Activated naive CD4-positive, alpha-beta T cell treated with Interleukin-2 at 50 U/mL for 16 hours (primary cell): ENCODE measurements at places on chromosomes 7 and 10.

DNA sequence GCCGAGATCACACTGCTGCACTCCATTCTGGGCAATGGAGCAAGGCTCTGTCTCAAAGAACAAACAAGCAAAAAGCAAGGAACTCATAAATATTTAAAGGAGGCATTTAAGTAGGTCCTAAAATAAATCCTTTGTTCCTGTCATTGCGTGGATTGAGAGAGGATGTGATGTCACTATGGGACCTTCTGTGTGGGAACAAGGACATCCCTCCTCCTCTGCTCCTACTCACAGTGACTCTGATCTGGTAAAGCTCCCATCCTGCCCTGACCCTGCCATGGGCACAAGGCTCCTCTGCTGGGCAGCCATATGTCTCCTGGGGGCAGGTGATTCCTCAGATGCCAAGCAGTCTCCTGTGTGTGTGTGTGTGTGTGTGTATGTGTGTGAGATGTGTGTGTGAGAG is 74.1 kb upstream of the PRSS58 start:
- DNase-seq = no peak

DNA sequence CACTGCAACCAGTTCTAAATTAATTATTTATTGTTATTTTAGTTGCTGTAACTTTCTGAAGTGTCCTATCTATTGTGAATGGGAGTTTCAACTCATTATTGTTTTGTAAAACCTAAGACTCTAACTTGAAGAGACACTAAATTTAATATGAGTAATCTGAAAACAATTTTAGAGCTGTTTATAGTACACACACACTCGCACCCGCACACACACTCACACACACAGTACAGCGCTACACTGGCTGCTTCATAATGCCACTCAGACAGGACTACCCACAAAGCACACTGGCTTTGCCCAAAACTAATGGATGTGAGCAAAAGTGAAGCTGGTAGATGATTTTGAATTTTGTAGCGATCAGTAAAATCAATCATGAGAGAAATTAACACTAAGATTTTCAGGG is 238.9 kb upstream of the ETV1 start:
- no peak for DNase-seq

DNA sequence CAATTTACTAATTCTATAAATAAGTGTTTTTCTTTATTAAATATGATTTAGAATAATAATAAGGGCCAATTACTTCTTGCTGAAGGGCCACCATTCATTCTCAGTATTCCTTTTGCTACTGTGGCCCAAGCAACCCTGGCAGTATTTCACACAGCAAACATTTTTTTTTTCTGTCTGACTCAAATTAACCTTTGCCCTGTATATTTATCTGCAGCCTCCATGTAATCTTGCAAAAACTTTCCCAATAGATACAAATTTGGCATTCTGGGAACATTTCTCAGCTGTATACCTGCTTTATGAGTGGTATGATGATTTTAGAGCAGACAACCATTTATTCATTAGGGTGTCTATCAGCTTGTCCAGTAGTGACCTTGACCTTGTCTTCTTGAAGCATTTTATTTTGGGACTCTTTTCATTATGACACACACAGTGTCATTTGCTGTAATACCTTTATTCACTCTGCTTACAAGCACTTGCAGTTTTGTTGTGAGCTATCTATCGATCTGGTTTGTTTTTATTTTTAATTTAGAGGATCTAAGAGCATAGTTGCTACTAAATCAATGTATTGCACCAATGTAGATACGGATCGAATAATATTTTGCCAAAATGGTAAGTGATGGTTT is 159.7 kb upstream of the PLXDC2 start:
- DNase-seq = no peak

DNA sequence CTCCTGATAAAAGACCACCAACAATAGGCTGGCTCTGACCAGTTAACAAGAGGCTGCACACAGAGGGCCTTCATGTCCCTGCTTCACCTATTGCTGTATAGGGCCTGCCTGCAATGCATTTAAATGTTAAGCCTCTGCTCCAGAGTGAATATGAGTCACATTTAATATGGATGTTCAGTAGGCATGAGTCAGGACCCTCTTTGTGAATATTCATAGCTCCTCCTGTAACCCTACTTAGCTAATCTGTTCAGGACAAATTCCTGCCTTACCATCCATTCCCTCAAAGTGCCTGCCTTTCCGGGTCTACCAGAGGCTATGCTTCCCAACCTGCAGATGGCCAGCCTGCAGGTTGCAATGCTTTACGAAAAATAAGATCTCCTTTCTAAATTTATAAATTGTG is 32.5 kb downstream of the ARHGAP22 start:
- no peak for DNase-seq

GRCh38 chr7:107591421-107591820 is 11.4 kb downstream of the BCAP29 start:
- no peak for DNase-seq

GRCh38 chr7:80565554-80565953 is 53.7 kb upstream of the GNAT3 start:
- DNase-seq = no peak

DNA sequence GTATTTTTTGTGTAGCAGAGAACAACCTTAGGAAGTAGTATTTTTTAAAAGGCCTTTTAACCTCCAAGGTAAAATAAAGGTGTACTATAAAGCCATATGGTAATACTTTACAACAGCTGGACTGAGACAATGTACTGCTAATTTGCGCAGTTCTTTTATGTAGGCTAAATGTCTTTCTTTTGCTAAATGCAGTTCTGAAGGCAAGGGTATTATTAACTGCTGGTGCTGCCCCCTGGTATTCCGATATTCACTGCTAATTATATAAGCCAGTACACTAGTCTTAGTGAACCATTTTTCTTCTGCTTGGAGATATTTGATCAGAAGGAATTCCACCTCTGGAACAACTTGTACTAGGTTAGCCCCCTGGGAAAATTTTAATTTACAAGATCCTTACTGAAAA is 272.0 kb upstream of the FERD3L start:
- DNase-seq = no peak

DNA sequence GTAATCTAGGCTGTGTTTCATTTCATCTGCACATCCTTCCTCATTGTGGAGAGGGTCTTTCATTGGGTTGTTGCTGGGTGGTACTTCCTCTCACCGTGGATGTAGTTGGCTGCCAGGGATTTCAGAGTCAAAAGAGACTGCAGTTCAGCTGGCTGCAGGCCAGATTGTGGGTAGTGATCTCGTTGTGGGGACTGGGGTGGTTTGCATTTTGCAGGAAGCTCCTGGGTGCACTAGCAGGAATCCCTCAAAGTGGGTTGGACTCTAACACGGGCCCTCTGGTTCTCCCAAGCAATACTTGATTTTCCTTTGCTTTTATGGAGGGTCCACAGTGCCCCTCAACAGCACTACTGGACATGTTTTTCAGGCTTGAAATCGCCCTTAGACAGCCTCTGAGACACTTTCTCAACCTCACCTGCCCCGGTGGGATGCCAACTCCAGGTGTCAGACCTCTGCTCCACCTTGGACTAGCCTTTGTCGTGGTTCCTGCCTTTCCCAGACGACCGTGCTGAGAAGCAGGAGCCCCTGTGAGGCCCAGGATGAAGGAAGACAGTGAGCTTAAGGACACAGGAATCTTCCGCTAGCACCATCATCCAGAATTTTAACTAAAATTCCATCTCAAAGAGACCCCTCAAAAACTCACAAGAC is 23.9 kb upstream of the ZNF273 start:
- DNase-seq = no peak

DNA sequence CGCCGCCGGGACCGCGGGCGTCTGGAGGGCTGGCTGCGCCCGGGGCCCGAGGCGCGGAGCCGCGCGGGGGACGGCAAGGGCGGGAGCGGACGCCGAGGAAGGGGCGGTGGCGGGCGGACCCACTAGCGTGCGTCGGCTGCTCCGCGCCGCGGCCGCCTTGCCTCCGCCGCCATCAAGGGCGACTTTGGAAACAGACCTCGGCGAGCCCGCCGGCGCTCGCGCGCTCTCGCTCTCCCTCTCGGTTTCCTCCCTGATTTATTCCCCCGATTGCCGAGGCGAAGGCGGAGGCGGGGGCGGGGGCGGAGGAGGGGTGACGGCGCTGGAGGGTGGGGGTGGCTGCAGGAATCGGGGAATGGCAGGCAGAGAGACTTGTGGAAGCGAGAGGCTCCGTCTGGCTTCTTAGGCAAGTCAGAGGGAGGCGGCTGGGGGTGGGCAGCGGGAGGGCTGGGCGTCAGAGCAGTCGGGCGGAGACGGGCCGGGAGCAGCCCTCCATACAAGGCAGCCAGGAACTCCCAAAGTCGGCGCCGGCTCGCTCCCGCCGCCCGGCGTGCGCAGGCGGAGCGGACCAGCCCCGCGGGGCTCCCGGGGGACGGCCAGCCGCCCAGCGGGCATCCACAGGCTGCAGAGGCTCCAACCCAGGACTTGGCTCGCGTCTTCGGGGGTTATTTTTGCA is at the start of gene CACNA2D1:
Gene CACNA2D1 (minus strand): TSS at position 231 of the 673 bp plus-strand sequence.
- DNase-seq = no peak

- no peak for DNase-seq
Measured at GRCh38 chr7:97623333-97623732, 108.6 kb upstream of the TAC1 start.

- no peak for DNase-seq
Measured at GRCh38 chr10:73584737-73585136, 6.4 kb downstream of the USP54 start.

- no peak for DNase-seq
Measured at GRCh38 chr10:74662635-74663034, 163.8 kb upstream of the KAT6B start.

DNA sequence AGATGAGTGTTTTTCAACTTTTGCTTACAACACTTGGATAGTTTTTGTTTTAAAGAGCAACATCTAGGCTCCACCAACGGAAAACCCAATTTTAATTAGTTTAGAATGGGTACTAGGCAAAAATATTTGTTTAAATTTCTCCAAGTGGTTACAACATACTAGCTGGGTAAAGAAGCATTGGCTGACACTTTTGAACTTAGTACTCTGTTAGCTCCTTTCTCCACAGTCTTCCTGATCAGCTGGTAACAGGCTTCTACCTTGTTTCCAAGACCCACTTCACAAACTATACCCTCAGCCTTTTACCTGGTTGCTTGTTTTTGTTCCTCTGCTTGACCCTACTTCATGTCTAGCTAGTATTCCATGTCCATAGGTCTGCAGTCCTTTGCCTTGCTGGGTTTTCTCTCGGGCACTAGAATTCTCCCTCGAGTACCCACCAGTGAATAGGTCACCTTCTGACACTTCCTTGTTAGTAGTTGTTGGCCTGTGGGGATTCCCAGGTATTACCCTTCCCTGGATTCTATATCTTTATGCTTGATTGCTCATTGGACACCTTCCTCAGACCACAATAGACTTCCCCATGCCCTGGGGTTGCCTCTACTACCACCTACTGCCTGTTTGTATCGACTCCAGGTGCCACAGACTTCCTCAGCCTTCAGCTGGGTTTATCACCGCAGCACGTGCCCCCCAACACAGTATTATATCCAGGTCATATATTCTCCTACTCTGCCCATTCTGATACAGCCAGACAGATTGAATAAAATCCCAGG is 42.0 kb downstream of the PRPS1L1 start:
- no peak for DNase-seq

DNA sequence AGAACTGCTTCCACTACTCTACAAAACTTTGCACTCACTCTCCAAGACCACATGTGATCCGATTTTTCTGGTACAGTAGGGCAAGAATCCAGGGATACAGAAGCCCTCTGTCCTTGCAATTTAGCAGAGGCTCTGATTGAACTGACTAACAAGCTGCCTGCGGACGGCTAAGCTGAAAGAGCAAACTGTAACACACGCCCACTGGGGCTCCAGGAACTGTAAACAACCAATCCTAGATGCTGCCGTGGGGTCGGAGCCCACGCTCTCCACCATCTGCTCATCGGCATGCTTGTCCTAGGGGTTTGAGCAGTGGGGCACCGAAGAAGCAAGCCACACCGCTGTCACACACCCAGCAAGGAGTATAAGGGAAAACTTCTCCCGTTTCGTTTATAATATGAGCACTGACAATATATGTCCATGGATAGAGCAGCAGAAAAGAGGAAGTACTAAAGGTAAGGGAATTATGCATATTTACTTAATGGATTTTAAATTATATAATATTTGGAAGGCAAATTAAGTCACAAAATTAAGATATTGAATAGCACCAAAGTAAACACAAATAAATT is 634.4 kb upstream of the POT1 start:
- DNase-seq = no peak

GRCh38 chr7:19670806-19671205 is 38.0 kb downstream of the POLR1F start:
- DNase-seq = no peak

DNA sequence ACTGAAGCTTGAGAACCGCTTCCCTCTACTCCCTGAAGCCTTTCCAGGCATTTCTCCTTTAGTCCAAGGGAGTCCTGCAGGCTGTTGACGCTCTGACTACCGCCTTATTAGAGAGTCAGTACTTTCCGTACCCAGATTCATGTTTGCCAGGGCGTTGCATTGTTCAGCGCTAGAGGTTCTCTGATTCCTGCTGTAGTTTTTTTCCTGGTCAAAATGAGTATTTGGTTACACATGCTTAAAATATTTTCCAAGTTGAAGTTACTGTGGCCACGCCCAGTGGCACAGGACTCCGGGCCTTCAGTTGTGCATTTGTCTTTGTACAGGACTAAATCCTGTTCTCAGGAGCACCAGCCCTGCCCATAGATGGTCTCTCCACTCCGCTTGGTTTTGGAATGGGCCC is 7.9 kb downstream of the MTURN start:
- no peak for DNase-seq

DNA sequence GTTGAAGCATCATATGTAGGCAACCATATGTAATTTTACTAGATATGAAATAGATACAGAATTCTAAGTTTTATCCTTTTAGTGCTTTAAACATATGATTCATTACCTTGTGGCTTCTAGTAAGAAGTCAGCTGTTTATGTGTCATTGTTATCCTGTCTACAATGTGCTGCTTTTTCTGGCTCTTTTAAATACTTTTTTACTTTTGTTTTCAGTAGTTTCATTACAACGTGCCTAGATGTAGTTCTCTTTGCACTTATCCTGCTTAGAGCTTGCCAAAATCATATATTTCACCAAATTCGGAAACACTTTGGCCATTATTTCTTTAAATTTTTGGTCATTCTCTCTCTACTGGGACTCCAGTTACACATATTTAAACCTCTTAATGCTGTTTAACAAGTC is 26.4 kb downstream of the YAE1 start:
- no peak for DNase-seq

DNA sequence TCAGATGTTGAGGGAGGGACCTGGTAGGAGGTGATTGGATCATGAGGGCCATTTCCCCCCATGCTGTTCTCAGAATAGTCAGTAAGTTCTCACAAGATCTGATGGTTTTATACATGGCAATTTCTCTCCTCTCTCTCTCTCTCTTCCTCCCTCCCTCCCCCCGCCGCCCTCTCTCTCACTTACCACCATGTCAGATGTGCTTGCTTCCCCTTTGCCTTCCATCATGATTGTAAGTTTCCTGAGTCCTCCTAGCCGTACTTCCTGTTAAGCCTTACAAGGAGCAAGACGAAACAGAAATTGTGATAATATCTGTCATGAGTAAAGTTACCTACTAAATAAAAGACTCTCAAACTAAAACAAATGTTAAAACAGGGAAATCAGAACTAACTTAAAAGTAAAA is 19.9 kb upstream of the GPR141 start:
- no peak for DNase-seq

- no peak for DNase-seq
Measured at GRCh38 chr10:63383141-63383540, 82.6 kb downstream of the JMJD1C start.

- no peak for DNase-seq
Measured at GRCh38 chr10:8392216-8392615, 337.7 kb downstream of the GATA3 start.

- DNase-seq = no peak
Measured at GRCh38 chr10:33807531-33808359, 473.3 kb upstream of the NRP1 start.
